Inflammatory macrophage (primary cell): ENCODE measurements at places on chromosomes 13 and 19.

- DNase-seq, result no peak
Observed at GRCh38 chr19:41133260-41133659, 19.0 kb downstream of the CYP2F1 start.

- DNase-seq, result no peak
Observed at GRCh38 chr19:591099-591958, 1.6 kb downstream of the HCN2 start.

DNA sequence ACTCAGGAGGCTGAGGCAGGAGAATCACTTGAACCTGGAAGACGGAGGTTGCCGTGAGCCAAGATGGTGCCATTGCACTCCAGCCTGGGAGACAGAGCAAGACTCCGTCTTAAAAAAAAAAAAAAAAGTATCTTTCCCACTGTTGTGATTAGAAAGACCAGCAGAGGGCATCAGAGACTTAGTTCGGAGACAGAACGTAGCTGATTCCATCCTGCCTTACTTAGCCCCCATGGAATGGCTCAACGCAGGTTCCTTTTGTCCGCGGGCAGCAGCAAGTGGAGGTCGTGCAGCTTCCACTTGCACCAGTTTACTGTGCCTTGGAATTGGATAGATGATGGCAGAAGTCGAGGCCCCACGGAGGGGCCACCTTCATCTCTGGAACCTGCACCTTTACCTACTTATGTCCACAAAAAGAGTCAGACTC lies 8.1 kb downstream of the TIMM29 start:
- DNase-seq, result peak; percentile 70

DNA sequence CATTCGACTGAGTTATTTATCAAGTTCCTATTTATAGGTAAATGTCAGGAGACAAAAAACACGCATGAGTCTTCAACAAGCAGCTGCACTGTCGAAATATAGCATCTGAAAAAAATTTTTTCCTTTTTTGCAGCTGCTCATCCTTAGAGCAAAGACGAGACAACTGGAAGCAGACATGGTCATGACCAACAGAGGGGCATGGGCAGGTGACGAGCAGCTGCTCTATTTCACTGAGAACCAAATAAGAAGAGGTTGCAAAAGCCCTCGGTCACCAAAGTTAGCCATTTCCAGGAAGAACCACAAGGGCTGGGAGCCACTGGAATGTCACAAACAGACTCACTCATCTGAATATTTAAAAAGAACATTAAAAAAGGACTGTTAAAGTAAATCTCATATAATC lies 22.2 kb downstream of the SOHLH2 start:
- DNase-seq, result no peak

GRCh38 chr13:46468570-46469463 lies 81.8 kb upstream of the RUBCNL start:
- DNase-seq, result peak; percentile 15

DNA sequence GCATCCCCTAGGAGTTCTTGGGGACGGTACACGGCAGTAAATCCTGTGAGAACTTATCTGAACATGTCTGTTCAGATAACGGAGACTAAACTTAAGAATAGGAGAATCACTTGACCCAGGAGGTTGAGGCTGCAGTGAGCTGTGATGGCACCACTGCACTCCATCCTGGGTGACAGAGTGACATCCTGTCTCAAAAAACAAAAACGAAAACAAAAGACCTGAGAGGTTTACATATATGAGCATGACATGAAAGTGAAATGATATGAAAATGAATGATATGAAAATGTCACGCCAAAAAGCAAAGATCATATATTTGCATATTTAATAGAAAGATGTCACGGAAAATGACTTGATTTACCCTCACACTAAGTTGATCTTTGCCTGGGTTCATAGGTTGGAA lies 5.8 kb downstream of the ZNF175 start:
- DNase-seq, result no peak

GRCh38 chr19:6079107-6079506 lies 31.2 kb downstream of the RFX2 start:
- DNase-seq, result no peak

- DNase-seq, result no peak
Observed at GRCh38 chr19:4389511-4390016, 10.8 kb downstream of the SH3GL1 start.
